ENCODE measurements at places on chromosomes 1 and 21.

GRCh38 chr1:151763990-151764389 lies 694 bp upstream of the MRPL9 start:
- DNase-seq, result no peak

DNA sequence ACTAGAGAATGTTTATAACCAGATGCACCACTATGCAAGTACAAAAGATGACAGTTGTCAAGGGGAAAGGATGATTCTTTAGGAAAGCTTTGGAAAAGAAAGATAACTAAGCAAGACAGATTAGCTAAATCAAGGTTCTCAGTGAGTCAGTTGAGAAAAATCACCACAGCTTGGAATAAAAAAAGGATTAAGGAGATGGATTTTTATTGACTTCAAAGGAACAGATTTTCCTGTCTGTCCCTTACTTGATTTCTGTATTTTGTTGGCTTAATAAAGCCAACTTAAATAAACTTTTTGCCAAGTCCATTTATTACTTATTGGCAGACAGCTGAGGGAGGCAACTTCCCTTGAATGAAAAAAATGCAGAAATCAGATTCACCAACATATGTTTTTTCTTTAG lies 93.9 kb downstream of the NR5A2 start:
- DNase-seq, result no peak

GRCh38 chr1:59903141-59903754 lies 23.3 kb downstream of the CYP2J2 start:
- DNase-seq, result no peak

DNA sequence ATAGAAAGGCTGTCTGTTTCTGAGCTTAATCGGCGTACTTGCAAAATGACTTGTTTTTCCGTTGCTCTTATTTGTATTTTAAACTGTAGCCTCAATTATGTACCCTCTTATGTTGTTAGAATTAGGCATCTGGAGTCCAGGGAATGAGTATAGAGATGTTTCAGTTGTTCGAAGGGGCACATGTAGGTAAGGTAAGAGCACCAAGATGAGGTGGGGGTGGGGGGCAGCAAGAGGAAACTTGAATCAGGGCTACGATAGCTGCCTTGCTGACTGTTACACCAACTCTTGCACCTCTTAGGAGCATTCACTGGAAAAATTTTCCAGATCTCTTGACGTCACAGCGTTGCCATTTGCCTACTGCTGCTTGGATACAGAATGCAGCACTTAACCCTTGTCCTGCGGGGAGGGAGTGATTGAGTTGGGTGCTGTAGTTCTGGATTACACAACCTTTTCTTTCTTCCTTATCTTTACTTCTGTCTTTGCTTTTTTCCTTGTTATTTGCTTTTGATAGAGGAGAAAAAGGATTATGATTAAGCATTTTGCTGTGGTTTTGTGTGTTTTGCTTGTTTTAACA lies 3.2 kb downstream of the ATP1B1 start:
- DNase-seq, result no peak

DNA sequence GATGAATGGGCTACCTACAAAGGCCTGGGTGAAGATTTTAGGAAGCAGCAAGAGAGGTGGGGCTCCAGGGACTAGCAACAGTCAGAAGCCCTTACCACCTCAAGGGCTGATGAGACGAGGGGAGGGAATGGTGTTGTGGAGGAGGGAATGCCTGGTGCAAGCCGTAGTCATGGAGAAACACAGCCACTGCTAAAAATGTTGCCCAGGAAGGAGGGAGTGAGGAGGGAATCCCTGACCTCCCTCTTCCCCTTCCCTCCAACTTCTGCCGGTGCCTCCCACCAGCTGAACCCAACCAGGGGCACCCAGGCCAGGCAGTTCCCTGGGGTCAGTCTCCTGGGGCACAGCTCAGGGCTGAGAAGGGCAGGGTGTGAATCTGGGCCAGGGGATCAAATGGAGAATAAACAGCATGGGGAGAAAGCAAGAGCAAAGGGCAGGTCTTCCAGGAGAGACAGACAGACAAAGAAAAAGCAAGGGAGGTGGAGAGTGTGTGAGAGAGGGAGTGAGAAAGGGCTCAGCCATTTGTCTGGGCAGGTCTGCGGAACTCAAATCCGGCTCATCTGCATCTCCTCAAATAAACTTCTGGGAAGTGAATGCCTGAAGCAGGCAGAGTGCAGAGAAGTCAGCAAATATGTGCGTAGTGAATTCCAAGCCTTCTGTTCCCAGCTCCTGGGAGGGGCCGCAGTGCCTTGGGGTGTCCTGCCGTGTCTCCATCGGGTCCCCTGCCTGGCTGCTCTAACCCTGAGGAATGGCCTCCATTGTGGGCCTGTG lies 27.1 kb upstream of the POU3F1 start:
- DNase-seq, result no peak
